ENCODE measurements at places on chromosomes 5 and 9.

DNA sequence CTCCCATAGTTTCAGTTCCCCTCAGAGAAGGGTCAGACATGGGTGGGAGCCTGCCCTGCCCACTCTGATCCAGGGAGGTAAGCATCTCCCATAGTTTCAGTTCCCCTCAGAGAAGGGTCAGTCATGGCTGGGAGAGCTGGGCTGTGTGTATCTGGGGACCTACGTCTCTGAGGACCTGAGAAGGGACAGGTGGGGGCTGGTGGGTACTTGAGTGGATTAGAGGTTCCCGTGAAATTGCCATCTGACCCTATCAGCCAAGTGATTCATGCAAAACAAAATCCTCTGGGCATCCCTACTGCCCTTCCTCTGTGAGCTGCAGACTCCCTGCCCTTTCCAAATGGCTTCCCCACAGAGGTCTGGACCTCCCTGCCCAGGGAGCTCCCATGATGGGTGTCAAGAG lies 3.9 kb downstream of the ENHO start:
- DNase-seq = no peak

- DNase-seq = no peak
These were observed 6.7 kb upstream of the ALDOB start for GRCh38 chr9:101442318-101442717.

DNA sequence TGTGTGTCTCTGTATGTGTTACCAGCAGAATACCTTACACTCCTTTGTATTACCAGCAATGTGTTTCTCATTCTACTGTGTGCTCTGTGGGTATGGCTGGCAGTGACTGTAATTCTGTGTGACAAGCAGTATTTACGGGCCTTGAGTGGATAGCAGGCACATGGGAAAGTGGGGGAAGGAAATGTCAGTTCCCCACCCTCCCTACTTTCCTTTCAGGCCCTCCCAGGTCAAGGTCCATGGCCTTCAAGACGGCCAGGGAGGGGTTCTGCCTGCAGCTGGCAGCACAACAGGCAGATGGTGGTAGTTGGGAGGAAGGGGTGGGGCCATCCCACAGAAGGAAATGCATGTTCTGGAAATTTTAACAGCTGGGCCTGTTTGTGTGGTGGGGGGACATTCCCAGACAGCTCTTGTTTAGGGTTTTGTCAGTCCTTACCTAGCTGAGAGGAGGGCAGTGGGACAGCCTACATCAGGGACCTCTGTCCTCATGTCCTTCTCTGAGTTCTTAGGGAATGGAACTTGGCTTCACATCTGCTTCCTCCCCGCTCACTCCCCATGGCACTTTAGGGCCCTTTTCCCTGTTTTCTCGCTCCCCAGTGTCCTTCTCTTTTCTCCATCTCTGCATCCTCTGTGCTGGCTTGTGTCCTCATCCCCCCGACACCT lies 14.6 kb upstream of the TNIP1 start:
- no peak for DNase-seq

DNA sequence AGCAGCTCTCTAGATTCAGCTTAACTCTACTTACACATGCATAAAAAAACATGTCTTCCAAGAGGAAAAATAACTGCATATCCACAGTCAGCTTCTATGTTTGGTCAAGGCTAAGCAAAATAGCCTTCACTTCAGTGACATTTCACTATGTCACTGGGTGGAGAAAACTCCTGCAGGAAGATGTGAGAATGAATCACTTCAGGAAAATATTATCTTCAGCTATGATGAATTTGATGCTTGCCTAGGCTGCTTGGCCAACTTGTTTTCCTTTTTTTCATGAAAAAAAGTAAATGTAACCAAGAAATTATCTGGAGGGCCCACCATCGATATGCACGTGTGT lies 143.0 kb upstream of the ZNF608 start:
- DNase-seq = no peak

GRCh38 chr5:95874246-95874645 lies 51.7 kb upstream of the GLRX start:
- DNase-seq = no peak

DNA sequence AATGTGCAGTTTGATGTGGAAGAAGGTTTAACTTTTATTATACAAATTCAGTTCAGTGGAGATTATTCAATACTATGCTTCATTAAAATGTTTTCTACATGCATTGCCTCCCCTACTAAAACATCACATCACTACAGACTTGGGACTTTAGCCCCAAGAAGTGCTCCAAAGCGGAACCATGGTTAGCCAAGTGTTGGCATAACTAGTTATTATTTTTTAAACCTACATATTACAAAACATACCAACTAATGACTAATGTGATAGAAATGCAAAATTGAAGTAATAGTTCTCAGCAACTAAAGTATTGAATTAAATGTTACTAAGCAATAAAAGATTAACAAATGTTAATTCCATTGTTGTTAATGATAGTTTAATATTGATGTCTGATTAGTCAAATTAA lies 74.5 kb downstream of the XRCC4 start:
- no peak for DNase-seq

- no peak for DNase-seq
These were observed 220.8 kb downstream of the SNX18 start for GRCh38 chr5:54738118-54738972.

DNA sequence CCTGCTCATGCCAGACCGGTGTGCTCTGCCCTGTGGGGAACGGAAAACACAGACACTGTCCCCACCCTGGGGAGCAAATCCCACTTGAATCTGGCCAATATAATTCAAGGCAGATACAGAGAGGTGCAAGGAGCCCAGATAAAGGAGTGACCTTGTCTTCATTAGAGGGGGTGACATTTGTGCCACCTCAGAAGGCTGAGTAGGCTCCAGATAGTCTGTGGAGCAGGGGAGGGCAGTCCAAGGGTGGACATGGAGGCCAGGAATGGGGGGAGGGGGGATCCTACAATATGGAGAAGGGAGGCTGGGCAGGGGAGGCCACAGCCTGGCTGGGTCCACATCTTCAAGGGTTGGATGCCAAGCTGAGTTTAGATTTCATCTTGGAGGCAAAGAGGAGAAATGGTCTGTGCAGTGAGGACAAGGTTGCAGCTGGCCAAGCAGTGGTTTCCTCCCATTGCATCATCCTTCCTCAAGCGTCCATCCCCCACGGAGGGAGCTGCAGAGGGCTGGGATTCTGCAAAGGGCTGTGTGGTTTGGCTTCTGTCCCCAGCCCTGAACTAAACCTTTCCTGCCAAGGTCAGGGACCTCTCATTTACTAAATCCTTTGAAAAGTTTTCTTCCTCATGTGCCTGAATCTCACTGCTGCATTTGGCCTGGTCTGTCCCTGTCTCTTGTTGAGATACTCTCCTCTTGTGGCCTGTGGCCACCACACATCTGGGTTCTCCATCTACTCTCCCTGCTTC lies 60.1 kb downstream of the GALNT12 start:
- no peak for DNase-seq

- no peak for DNase-seq
These were observed 24.1 kb upstream of the CER1 start for GRCh38 chr9:14746626-14747025.

DNA sequence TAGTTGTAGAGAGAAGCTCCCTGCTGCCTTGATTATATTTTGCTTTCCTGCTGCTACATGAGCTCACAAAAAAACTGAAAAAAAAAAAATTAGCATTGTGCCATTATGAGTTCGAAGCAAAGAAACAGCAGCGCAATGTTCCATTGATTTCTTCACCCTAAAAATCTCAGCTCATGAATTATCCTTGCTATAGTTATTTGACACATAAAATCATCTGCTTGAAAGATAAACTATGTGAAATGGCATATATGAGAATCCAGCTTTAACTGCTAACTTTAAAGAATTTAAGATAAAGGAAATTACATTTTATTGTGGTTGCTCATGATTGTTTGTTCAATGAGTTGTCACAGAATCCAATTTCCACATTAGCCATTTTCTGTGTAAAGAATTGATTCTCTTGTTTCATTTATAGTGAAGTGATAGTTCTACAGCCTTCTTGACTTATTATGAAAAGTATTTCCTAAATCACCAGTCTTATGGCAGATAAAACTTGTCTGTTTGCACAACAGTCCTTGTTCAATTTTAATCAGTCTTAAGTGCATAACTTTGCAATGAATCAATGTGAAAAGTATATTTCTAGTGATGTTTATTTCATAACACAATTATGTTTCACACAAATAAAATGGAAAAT lies 1275.0 kb upstream of the CDH9 start:
- no peak for DNase-seq

DNA sequence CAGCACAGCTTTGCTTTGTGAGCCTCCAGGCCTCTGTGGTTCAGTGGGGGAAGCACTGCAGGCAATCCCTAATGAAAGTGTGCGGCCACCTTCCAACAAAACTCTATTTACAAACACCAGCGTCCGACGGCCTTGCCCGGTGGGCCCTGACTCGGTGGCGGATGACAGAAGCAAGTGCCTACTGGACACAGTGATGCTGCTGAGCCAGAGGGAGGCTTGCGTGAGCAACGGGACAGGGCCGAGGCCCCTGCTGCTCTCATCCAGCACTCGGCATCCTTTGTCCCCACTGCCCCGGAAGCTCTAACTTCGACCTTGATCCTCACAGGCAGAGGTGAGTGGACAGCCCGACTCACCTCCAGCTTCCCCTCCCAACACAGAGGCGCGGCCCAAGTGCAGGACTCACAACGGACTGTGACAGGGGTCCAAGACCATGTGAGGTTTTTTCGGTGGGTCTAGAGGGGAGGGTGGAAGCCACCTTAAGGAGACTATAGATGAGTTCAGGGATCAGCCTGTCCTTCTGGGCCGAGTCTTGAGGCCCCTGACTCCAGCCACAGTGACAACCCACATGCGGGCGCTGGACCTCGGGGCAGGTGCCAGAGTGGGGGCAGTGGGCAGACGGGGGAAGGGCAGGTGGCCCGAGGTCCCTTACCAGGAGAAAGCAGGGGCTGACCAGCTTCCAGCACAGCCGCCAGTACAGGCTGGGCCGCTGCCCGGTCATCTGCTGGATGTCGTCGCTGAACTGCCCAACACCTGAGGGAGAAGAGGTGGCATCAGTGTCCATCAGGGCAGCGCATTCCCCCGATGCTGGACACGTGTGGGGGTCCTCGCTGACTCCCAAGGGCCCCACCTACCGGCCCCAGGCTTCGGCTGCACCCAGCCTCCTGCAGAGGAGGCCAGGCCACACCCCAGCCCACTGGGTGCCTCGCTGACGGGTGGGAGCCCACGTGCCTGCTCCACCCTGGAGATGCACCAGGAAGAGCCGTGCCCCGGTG lies 39.4 kb downstream of the SLC6A3 start:
- no peak for DNase-seq

GRCh38 chr9:114935119-114935518 lies 4.7 kb upstream of the TNFSF8 start:
- DNase-seq = no peak

DNA sequence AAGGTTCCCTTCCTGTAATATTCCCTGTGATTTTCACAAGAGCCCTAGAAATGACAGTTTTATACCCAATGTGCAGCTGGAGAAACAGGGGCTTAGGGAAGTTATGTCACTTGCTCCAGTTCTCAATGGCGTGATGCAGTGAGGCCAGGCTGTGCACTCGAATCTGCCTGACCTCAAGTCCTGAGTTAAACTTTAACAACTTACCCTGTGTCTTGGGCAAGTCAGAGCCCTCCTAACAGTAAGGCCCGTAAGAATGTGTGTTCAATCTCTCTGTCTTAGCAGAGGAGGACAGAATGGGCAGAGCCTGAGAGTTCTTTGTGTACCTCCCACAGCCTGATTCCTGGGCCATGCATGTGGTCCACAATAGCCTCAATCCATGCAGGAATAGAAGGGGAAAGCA lies 181.1 kb downstream of the TRIM32 start:
- no peak for DNase-seq

DNA sequence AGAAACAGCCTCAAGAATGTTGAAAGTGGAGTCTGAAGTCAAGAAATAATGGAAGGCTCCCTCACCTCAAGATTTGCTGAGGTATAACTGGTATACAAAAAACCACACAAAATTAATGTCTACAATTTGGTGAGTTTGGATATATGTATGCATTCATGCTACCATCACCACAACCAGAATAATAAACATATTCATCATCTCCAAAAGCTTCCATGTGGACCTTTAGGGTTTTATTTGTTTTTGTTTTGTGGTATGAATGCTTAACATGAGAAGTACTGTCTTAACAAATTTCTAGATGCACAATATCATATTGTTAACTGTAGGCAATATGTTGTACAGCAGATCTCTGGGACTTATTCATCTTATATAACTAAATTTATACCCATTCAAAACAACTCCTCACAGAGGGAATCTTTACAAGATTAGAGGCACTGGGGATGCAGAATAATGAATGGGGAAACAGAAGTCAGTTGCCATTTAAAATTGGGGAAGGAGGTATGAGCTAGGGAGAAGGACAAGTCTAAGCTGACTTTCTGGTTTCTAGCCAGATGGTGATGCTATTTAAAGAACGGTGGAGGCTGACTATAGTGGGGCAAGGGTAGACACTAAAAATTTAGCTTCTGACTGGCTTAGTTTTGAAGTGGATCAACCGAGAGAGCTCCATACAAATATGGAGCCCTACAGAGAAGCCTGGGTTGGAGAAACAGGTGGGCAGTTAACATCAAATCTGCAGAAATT lies 213.9 kb downstream of the BNC2 start:
- DNase-seq = no peak

- DNase-seq = no peak
These were observed 97.8 kb upstream of the SLC44A1 start for GRCh38 chr9:105146677-105147076.

DNA sequence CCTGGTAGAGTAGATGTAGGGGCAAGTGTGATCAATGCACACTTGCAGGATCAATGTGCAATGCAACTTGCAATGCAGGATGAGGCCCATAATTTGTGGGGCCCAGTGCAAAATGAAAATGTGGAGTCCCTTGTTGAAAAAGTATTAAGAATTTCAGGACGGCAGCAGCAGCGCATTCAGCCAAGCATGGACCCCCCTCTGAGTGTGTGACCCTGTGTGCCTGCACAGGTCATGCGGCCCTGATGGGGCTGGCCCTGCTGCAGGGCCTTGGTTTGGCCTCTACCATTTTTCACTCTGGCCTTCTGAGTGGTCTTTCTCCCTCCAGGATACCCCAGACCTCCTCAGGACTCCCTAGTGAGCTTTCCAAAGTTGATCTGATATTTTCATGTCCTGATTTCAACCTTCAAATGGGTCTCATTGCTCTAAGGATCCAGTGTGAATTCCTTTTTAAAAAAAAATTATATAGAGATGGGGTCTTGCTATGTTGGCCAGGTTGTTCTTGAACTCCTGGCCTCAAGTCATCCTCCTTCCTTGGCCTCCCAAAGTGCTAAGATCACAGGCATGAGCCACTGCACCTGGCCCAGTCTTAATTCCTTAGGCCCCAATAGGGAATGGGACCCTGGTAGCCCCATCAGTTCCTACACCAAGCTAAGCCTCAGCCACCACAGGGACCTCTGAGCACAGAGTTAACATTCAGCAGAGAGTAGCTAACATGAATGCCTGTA lies 4.3 kb downstream of the ERGIC1 start:
- no peak for DNase-seq

DNA sequence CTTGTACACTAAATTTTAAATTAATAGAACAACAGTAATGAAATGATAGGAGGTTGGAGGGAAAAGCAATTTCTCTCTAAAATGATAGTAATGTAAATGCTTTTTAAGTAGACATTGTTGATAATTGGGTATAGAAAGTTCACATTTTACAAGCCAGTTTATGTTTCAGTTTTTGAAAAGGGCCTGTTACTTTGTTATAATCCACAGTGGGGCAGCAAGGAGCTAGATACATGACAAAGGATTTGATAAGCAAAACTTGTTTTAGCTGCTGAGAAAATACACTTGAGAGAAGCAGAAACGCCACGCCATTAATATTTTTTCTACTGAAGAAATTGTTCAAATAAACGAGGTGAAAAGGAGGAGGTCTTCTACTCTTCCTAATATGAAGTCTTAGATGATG lies 30.2 kb downstream of the SREK1 start:
- no peak for DNase-seq

- DNase-seq = no peak
These were observed 127.2 kb downstream of the MACIR start for GRCh38 chr5:103385722-103386121.

Measured in activated CD4-positive, alpha-beta T cell treated with anti-CD3 and anti-CD28 coated beads, Interleukin-2, amount 50 U/mL, for 4 hours (primary cell).